ENCODE measurements at places on chromosomes 4 and X.

GRCh38 chr4:7867701-7868435 is 71.8 kb downstream of the AFAP1 start:
- no peak for DNase-seq

- no peak for DNase-seq
These were observed 5.5 kb upstream of the SMIM20 start for GRCh38 chr4:25908491-25908901.

DNA sequence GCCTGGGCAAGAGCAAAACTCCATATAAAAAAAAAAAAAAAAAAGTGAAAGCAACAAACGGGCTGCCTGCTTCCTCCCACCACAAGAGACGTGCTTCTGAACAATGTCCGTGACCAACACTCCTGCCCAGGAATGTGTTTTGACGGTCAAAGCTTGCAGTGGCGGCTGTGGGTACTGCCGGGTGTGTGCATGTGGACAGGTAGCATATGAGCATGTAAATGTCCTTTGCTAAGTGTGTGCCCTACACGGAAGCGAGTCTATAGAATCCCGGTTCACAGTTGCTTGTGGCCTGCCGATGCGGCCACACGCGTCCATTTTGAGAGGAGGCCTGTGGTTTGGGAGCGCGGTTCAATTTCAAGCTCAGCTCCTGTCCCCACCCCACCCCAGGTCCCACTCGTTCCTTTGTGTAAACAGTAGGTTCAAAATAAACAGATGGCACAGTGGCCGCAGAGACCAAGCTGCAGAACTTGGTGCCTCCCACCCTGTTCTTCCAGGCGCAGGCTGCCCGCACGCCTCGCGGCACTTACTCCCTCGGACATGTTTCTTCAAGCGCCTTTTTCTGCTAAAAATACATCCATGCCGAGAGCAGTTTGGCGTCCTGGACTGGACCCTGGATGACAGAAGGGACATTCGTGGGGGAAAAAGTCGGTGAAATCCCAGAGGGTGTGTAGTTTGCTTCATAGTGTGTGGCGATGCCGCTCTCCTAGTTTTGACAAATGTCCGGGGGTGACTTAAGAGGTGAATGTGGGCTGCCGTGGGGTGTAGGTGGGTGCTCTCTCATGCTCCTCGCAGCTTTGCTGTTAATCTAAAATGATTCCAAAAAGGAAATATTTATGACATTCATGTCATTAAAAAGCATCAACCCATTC is 11.5 kb upstream of the NKX1-1 start:
- DNase-seq: no peak

DNA sequence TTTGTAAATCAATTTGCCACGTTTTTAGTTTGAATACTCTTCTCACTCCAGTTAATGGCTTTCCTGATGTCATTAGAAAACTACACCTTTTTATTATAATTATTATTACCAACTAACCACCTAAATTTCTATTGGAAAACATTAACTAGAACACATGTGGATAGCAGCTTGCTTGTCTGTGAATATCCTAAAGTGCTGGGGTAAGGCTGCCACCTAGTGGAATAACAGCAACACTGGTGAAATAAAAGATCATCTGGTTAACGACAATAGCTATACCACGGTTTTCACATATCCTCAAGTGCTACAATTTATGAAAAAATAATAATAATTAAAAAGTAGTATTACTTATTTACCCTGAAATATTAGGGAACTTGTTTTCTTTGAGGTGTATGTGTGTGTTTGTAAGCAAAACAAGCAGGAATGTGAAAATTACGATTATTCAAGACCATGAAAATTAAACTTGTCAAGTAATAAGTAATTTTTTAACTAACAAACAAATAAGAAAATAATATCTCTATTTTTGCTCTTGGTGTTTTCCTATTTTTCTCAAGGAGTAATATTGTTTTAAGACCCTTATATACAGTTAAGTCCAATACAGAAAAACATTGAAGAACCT is 130.1 kb upstream of the TECRL start:
- DNase-seq: no peak

- no peak for DNase-seq
These were observed 15.0 kb upstream of the TLR1 start for GRCh38 chr4:38819569-38819968.

GRCh38 chrX:46627711-46628419 is 54.3 kb downstream of the CHST7 start:
- no peak for DNase-seq

GRCh38 chr4:139243448-139244365 is 36.3 kb downstream of the MGARP start:
- no peak for DNase-seq

GRCh38 chr4:128974136-128974581 is 119.2 kb downstream of the SCLT1 start:
- no peak for DNase-seq

DNA sequence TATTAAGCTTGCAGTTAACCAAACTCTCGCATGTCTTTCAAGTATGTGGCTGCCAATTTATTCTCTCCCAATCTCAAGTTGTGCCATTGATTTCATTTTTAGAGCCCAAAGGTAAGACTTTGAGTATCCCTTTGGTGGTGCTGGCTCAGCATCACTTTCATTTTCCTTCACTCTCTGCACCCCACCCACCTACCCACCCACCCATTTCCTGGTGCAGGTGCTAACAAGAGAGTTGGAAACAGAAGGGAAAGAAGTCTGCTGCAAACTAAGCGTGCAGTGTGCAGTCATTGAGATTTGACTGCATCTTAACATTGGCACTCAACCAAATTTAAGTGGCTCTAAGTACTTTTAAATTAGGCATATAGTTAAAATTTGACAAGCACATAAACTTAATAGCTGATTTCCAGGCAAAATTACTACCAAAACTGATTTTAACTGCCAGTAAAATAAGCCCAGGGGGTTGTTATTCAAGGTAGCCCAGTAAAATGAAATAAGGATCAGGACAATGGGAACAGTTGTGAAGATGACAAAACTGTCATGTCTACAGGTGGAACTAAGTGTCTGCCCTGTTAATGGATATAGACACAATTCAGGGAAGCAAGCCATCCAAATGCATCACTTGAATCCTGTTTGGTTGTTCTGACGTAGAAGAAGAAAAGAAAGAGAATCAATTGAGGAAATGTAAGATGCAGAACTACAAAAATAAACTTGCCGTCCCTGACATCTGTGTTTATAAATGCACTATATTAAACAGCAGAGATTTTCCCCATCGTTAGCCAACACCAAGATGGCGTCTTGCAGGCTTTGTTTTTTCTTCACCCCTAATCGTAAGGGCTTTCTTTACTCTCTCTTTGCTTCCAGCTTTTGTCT is 184.2 kb downstream of the KDR start:
- no peak for DNase-seq

GRCh38 chr4:25021216-25021615 is 9.5 kb downstream of the LGI2 start:
- DNase-seq: no peak

GRCh38 chrX:154409222-154409871 is at the start of gene DNASE1L1:
Gene DNASE1L1 (minus strand): TSS chrX:154409254. CDS start chrX:154405568, 3,686 bp downstream.
- peak; percentile 99 for DNase-seq

DNA sequence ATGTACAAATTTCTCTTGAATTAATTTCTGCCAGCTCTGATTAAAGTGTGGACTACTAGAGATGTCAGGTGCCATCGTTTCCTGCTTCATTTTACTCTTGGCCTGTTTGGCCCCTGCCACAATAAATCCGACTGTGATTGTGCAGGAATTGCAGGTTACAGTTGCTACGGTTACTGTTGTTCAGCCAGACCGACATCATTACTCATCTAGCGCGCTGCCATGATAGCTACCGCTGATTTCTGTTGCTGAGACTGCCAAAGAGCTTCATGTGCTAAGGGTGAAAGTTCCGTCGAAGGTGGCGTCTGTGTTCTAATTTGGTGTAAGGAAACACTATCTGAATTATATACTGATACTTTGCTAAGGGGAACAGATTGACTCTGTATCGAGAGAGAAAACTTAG is 22.1 kb downstream of the SLIT2 start:
- DNase-seq: no peak

GRCh38 chr4:93355411-93355810 is 473.1 kb upstream of the ATOH1 start:
- no peak for DNase-seq

DNA sequence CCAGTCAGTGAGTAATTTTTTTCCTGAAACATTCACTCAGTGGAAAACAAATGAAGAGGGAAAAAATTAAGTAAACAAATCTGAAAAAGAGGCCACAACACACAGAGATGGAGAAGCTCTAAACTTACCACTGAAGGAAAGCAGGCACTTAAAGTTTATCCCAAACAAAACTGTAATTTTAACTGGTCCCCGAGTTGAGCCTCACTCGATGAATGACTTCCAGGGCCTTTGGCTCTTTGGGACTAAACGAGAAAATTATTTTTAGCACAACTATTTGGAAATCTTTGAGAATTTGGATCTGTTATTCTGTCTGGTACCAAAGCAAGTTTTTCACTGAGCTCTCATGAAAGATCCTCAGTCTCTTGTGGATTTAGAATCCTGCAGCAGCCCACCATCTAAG is at the start of gene C1QTNF7:
Gene C1QTNF7 (plus strand): TSS at position 333 of the 400 bp plus-strand sequence. CDS start 7,711 bp downstream, outside the sequence.
- DNase-seq: no peak

DNA sequence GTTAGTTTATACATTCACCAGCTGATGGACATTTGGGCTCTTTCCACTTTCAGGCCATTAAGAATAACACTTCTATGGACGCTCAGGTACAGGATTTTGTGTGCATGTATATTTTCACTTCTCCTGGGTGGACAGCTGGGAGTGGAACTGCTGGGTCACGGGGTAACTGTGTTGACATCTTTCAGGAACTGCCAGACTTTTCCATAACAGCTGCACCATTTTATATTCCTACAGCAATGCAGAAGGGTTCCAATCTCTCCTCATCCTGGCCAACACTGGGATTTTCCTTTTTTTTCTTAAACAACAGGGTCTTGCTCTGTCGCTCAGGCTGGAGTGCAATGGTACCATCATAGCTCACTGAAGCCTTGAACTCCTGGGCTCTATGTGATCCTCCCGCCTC is 11.9 kb downstream of the HAUS7 start:
- no peak for DNase-seq
